ENCODE measurements at places on chromosomes 7 and 10.

DNA sequence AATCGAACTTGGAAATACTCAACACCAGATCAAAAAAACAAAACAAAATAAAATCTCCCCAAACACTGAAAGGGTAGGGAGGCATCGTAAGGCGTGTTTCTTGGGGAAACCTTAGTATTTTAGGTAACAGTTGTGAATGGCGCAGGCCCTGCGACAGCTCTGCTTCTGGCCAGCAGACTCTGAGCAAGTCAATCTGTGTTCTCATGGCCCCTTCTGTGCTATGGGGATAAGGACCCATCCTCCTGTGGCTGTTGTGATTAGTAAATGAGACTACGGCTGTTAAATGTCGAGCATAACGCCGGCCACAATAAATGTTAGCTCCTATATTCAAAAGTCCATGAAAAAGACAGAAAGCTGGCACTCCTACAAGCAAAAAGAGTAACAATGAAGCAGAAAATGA, 27.0 kb downstream of the RPP38 start:
- ATAC-seq = no peak

- ATAC-seq = no peak
Observed at GRCh38 chr7:112699725-112700513, 90.3 kb downstream of the TMEM168 start.

- no peak for ATAC-seq
Observed at GRCh38 chr7:72493850-72494661, 81.9 kb upstream of the CALN1 start.

- ATAC-seq = no peak
Observed at GRCh38 chr10:24947304-24948097, 4.9 kb downstream of the PRTFDC1 start.

- no peak for ATAC-seq
Observed at GRCh38 chr7:50649259-50649885, 84.2 kb upstream of the DDC start.

- no peak for ATAC-seq
Observed at GRCh38 chr7:12557282-12557681, 13.2 kb upstream of the SCIN start.

- ATAC-seq = no peak
Observed at GRCh38 chr7:75906991-75907667, 7.8 kb upstream of the POR start.

DNA sequence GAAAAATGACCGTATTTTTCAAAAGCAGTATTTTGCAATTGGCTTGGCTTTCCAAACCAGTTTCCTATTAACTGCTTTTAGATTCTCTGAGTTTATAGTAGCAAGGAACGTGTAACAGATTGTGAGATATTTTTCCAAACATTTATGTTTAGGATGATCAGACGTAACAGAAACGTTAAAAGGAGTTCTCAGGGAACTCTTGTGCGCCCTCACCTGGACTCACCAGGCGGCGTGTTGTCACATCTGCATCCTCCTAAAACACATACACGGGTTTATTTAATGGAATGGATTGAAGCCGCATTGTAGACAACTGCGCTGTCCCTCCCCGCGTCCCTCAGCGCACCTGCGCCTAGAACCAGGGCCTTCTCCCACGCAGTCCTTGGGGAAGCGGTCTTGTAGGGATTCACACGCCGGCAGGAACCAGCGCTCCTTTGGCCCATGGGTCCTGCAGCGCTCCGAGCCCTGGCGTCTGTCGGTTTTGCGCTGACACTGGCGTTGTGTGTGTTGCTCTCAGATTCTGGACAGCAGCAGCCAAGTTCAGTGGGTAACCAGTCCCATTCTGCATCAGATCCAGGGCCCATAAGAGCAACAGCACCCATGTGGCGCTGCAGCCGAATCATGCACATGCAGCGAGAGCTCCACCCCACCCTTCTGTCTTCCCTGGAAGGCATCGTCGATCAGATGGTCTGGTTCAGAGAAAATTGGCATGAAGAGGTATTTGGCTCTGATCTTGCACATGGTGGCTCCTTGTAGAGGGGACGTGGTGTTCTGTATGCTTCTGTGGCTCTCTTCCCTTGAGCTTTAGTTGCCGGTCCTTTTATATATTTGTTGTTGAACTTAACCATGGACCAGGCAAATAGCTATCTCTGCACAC, 114.9 kb downstream of the TRRAP start:
- no peak for ATAC-seq

GRCh38 chr7:137846827-137847567, at the start of gene DGKI:
Gene DGKI (minus strand): TSS chr7:137846974.
- ATAC-seq = peak; percentile 91

DNA sequence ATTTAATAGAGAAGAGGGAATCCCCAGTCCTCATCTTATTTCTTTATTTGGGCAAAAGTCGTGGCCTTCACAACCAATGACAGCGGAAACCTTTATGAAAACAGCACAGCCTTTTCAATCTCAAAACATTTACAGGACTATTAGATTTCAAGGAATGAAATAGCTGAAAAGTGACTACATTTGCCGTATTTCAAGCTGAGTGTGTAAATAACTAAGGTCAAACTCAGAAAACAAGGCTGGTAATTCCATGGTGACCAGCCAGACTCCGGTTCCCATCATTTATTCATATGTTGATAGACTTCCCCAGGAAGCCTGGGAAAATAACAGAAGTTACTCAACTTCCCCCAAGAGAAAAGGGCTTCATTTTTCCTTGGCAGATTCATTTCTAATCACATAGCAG, 457.3 kb upstream of the NFE2L3 start:
- no peak for ATAC-seq

DNA sequence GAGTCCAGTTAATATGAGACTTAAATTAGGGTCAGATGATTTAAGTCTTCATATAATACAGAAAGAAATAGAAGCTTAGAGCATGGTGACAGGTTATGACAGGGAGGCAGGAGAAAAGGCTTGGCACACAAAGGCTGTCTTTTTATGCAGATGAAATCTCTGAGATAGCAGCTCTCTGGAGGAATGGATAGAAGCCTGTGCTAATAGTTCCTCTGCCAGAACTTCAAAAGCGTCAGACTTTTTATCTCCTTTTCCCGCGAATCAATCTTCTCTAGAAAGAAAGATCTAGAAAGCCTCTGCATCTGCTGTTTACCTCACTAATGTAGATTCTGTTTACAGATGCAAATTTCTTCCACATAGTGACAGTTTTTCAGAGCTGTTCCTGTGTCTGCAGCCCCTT, 1106.2 kb downstream of the XPNPEP1 start:
- ATAC-seq = no peak

- no peak for ATAC-seq
Observed at GRCh38 chr10:28883741-28884423, 206.6 kb downstream of the BAMBI start.

DNA sequence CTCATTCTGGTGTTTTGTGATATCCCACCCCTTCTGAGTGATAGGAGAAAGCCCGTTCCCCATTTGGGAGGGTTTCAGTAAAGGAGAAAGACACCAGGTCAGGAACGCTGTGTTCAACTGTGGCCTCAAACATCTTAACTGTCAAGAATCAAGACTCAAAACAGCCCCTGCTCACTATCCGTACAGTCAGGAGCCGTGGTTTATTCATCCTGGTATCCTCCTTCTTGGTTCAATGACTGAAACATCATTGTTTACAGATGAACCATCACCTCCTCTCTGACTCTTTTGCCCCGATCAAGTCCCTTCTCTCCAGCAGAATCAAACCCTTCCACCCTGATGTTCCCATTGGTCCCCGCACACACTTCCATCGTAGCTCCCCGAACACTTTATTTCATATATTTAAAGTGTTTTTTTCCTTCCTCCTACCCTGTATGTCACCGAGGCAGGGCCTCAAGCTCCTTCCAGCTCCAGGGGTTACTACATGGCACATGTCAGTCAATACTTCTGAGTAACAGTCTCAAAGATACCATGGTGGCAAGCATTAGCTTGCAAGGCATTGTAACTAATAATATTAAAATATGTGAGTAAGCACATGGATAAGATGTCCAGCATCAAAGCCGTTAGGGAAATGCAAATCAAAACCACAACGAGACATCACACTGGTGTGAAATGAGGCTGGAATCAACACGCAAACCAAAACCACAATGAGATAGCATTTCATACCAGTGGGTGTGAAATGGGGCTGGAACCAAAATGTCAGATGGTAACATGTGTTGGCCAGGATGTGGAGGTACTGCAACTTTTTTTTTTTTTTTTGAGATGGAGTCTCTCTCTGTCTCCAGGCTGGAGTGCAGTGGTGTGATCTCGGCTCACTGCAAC, 124.7 kb upstream of the C1QL3 start:
- no peak for ATAC-seq

GRCh38 chr7:983004-983615, at the start of gene CYP2W1:
Gene CYP2W1 (plus strand): TSS chr7:983181. CDS start chr7:983212, 31 bp downstream.
- peak; percentile 11 for ATAC-seq

GRCh38 chr10:44990965-44991364, 9.8 kb upstream of the ZNF22 start:
- ATAC-seq = no peak

Data from motor neuron (in vitro differentiated cells).